ENCODE measurements at places on chromosomes 1 and 21. TPM values are rescaled to one million over a fixed set of nuclear protein-coding genes. Genes with fewer than 3 reads are reported as not detected.
A peak's percentile ranks its signal among the peaks of the same experiment; 100 is the strongest.

GRCh38 chr21:39483917-39484316 is 32.1 kb downstream of the SH3BGR start:
- no peaks in the 10 kb centered on the region for H3K36me3 ChIP-seq
- no peaks in the 10 kb centered on the region for H3K27me3 ChIP-seq
- H3K4me3 ChIP-seq: no peak overlapping the region
- no peak overlapping the region for H3K27ac ChIP-seq

GRCh38 chr1:158931055-158931737 is at the start of gene PYHIN1:
PYHIN1 (plus strand) TSS chr1:158931552; CDS start chr1:158936911, 5,359 bp downstream.
- no peak within 1 kb of the TSS for H3K27ac ChIP-seq
- H3K27me3 ChIP-seq: no peaks in the 10 kb centered on the region
- H3K4me3 ChIP-seq: no peak within 1 kb of the TSS
- DNase-seq: no peak
- no peaks in the 10 kb centered on the region for H3K36me3 ChIP-seq

GRCh38 chr1:13772271-13772670 is 72.3 kb downstream of the PRDM2 start:
- H3K4me1 ChIP-seq: no peaks in the 10 kb centered on the region
- H3K27ac ChIP-seq: no peak overlapping the region
- H3K4me3 ChIP-seq: no peak overlapping the region

GRCh38 chr1:207820568-207821463 is 69.0 kb downstream of the CD46 start:
- DNase-seq: no peak
- H3K4me3 ChIP-seq: no peak overlapping the region
- no peaks in the 10 kb centered on the region for H3K27me3 ChIP-seq
- H3K4me1 ChIP-seq: no peaks in the 10 kb centered on the region
- no peak overlapping the region for H3K27ac ChIP-seq

GRCh38 chr1:244862699-244863490 is 1.4 kb downstream of the HNRNPU start:
- H3K4me3 ChIP-seq: peak overlapping the region; percentile 92
- H3K36me3 ChIP-seq: peaks cover 55% of the 10 kb centered on the region
- DNase-seq: peak; percentile 95
- no peaks in the 10 kb centered on the region for H3K4me1 ChIP-seq
- H3K27ac ChIP-seq: peak overlapping the region; percentile 94
- no peaks in the 10 kb centered on the region for H3K27me3 ChIP-seq

- DNase-seq: no peak
- no peaks in the 10 kb centered on the region for H3K36me3 ChIP-seq
- no peaks in the 10 kb centered on the region for H3K27me3 ChIP-seq
- no peak overlapping the region for H3K4me3 ChIP-seq
These were observed 137.8 kb downstream of the LMX1A start for GRCh38 chr1:165218731-165219130.

DNA sequence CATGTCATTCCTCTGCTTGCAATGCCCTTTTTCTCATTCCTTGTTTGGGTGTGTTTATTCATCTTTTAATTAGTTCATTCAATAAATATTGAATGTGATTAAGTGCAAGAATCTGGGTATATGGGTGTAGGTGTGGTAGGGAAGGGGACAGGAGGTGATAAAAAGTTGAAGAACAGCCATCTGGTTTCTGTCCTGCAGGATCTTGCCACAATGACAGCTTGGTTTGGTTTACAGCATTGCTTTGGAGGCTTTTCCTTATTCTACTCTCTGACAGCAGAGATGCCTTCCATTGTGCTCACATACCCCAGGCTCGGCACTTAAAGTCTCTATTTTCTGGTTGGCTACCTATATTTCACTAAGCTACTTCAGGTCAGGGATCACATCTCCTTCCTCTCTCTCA is 3.0 kb upstream of the REG4 start:
- no peak overlapping the region for H3K4me3 ChIP-seq
- H3K36me3 ChIP-seq: no peaks in the 10 kb centered on the region
- no peak overlapping the region for H3K27ac ChIP-seq
- no peak for DNase-seq
- H3K4me1 ChIP-seq: no peaks in the 10 kb centered on the region

DNA sequence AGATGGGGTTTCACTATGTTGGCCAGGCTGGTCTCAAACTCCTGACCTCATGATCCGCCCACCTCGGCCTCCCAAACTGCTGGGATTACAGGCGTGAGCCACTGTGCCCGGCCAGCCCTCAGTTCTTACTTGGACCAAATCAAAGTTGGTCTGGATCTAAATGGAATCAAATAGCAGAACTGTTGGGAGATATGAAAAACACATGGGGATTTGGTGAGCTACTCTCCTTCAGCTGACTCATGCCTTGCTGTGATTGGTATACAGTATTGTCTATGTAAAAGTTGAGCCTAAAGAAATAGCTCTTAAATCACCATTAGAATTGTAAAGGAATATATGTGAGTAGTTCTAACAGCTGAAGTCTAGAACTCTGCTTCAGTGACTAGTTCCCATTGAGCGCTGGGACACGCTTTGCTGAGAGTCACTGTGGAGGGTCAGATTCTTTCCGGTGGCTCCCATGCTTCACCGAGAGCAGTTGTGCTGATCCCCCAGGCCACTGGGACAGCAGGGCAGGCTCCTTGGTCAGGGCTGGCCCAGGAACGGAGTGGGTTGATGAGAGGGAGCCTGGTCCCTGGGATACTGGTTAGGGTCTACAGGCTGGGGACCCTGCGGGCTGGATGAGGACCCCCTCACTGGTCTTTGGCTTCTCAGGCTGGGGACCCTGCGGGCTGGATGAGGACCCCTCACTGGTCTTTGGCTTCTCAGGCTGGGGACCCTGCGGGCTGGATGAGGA is 14.0 kb downstream of the PKNOX1 start:
- no peaks in the 10 kb centered on the region for H3K27me3 ChIP-seq
- H3K4me3 ChIP-seq: no peak overlapping the region
- peak; percentile 33 for DNase-seq
- no peak overlapping the region for H3K27ac ChIP-seq
- H3K4me1 ChIP-seq: peaks cover 3% of the 10 kb centered on the region

DNA sequence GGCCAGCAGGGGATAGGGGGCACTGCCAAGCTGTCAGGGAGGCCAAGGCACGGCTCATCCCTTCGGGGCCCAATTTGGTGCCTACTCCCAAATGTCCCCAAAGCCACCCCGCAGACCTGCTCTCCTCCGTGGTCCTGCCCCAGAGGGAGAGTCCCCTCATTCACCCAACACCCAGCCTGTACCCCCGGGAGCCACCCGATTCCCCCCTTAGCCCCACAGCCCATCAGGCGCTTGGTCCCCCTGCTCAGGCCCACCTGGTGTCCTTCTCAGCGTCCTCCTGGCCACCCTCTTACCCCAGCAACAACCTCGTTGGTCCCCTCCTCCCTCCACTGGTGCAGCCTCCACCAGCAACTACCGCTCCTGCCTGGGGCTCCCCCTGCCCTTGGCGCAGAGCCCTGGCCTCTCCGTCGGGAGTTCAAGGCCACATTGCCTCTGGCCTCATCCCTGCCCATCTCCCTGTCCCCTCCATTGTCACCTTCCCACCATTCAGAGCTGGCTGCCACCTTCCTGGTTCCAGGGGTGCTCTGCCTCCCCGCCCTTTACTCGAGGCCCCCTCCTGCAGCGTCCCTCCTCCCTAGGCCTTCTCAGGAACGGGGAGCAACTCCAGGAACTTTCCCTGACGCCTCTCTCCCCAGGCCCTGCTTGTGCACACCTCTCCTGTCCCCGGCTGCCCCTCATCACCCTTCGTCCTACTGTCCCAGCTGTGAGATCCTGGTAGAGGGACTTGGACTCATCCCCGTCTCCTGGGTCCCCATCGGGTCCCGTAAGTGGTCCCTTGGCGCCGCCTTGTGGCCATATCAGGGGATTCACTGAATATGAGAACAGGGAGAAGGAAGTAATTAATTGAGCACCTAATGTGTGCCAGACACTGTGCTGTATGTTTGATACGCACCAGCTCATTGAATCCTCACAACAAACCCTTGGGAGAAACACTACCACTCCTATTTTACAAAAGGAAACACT is 73.9 kb downstream of the RAP1GAP start:
- no peaks in the 10 kb centered on the region for H3K36me3 ChIP-seq
- DNase-seq: peak; percentile 78
- no peak overlapping the region for H3K4me3 ChIP-seq

- H3K4me1 ChIP-seq: no peaks in the 10 kb centered on the region
- H3K4me3 ChIP-seq: no peak overlapping the region
- DNase-seq: peak; percentile 85
These were observed 43.3 kb downstream of the TP73 start for GRCh38 chr1:3695326-3696217.

GRCh38 chr1:172885411-172885810 is 165.3 kb downstream of the TNFSF18 start:
- no peak overlapping the region for H3K27ac ChIP-seq
- DNase-seq: no peak
- H3K27me3 ChIP-seq: no peaks in the 10 kb centered on the region
- H3K4me3 ChIP-seq: no peak overlapping the region
- no peaks in the 10 kb centered on the region for H3K4me1 ChIP-seq
- no peaks in the 10 kb centered on the region for H3K36me3 ChIP-seq

DNA sequence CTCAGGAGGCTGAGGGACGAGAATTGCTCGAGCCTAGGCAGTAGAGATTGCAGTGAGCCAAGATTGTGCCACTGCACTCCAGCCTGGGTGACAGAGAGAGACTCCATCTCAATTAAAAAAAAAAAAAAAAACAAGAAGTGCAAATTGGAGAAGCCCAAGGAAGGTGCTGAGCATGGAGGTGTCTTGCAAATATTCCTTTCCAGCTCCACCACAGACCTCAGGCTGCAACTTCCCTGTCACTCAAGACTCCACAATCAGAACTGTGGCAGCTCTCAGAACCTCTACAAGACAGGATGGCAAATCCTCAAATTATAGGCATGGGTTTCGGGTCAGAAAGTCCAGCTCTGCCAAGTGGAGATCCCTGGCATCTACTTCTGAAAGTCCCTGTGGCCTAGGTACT is 104.4 kb upstream of the TIAM1 start:
- H3K27ac ChIP-seq: no peak overlapping the region
- peaks cover 2% of the 10 kb centered on the region for H3K36me3 ChIP-seq
- no peak for DNase-seq
- H3K4me1 ChIP-seq: no peaks in the 10 kb centered on the region

GRCh38 chr1:179876300-179876715 is 1.3 kb downstream of the TOR1AIP2 start:
- H3K4me3 ChIP-seq: peak overlapping the region; percentile 88
- no peaks in the 10 kb centered on the region for H3K27me3 ChIP-seq
- H3K27ac ChIP-seq: no peak overlapping the region
- H3K36me3 ChIP-seq: peaks cover 10% of the 10 kb centered on the region
- no peaks in the 10 kb centered on the region for H3K4me1 ChIP-seq

GRCh38 chr1:45412899-45413298 is 72.7 kb upstream of the MUTYH start:
- no peaks in the 10 kb centered on the region for H3K4me1 ChIP-seq
- DNase-seq: no peak
- no peak overlapping the region for H3K27ac ChIP-seq
- H3K27me3 ChIP-seq: no peaks in the 10 kb centered on the region

DNA sequence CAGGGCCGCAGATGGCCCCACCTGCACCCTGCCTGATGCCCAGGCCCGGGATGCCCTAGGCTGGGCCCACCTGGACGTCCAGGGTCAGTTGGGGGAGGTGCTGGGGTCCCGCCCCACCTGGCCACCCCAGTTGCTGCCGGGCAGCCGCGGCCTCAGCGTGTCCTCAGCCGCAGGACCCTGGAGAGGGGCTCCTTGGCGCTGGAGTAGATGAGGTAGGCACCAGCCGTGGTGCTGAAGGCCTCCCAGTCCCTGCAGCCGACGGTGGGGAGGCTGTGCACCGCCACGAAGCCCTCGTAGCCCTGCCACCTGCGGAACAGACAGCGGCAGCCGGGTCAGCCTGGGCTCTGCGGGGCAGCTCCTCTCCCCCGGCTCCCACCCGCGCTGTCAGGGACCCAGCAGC is 40.4 kb downstream of the KRTAP10-1 start:
- H3K4me1 ChIP-seq: peaks cover 4% of the 10 kb centered on the region
- no peak overlapping the region for H3K4me3 ChIP-seq
- H3K36me3 ChIP-seq: peaks cover 7% of the 10 kb centered on the region

GRCh38 chr1:225343618-225344017 is 84.2 kb downstream of the LBR start:
- no peak overlapping the region for H3K4me3 ChIP-seq
- no peaks in the 10 kb centered on the region for H3K27me3 ChIP-seq
- H3K4me1 ChIP-seq: no peaks in the 10 kb centered on the region
- no peak overlapping the region for H3K27ac ChIP-seq
- no peaks in the 10 kb centered on the region for H3K36me3 ChIP-seq

DNA sequence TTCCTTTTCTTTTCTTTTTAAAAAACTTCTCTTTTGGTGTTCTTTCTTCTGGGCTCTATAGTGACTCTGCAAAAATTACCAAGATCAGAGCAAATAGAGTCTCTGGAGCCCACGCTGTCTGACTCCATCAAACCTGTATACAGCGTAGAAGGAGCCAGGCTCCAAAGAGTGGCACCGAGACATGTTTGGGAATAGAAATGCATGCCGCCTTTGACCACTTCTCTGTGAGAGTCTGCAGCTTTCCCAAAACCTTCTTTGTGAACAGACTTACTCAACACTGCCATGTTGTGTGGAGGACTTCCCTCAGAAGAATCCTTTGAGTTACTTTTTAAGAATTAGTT is 55.3 kb downstream of the GORAB start:
- no peak for DNase-seq
- no peak overlapping the region for H3K4me3 ChIP-seq
- peaks cover 6% of the 10 kb centered on the region for H3K27me3 ChIP-seq
- H3K27ac ChIP-seq: no peak overlapping the region
- peaks cover 2% of the 10 kb centered on the region for H3K4me1 ChIP-seq

- H3K27ac ChIP-seq: no peak overlapping the region
- no peaks in the 10 kb centered on the region for H3K4me1 ChIP-seq
- H3K36me3 ChIP-seq: no peaks in the 10 kb centered on the region
- H3K4me3 ChIP-seq: no peak overlapping the region
- no peaks in the 10 kb centered on the region for H3K27me3 ChIP-seq
- DNase-seq: no peak
These were observed 36.8 kb upstream of the RPF1 start for GRCh38 chr1:84442256-84442655.

GRCh38 chr1:203204756-203205155 is 18.3 kb upstream of the CHI3L1 start:
- no peak overlapping the region for H3K4me3 ChIP-seq
- DNase-seq: no peak
- no peaks in the 10 kb centered on the region for H3K36me3 ChIP-seq
- H3K27ac ChIP-seq: no peak overlapping the region
- H3K27me3 ChIP-seq: peaks cover 2% of the 10 kb centered on the region
- H3K4me1 ChIP-seq: no peaks in the 10 kb centered on the region

Gene FBLIM1
- 64.7 TPM for total RNA-seq

Gene PLEKHA6
- total RNA-seq: 2.1 TPM

Gene SPRR2G
- not detected for total RNA-seq

Gene IL10
- total RNA-seq: not detected

Gene TDRD10
- 0.31 TPM for total RNA-seq

Gene TNFAIP8L2
- total RNA-seq: not detected

Gene GOLT1A
- total RNA-seq: 4.2 TPM

Gene NEXN
- 3.3 TPM for total RNA-seq

Gene B3GALT2
- total RNA-seq: not detected

Gene WDR64
- not detected for total RNA-seq

Gene CFHR4
- not detected for total RNA-seq

Gene TTC22
- 0.59 TPM for total RNA-seq

Gene CD1E
- not detected for total RNA-seq

All from H9 (cell line).